H1 (cell line): ENCODE measurements at places on chromosomes 1 and 21. TPM values are rescaled to one million over a fixed set of nuclear protein-coding genes. Genes with fewer than 3 reads are reported as not detected.

DNA sequence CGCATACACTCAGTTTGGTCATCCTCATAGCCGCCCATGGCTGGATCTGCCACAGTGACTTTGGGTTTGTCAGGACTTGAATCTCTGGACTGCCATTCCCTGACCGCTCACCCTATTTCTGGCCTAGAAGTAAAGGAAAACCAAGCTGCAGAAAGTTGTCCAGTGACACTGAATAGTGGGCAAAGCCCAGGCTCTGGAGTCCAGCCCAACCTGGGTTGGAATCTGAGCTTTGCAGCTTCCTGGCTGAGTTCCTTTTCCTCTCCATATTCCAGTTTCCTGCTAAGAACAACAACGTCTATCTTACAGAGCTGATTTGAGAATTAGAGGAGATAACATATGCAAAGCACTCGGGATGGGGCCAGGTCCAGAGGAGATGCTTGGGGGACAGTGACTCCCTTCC, 15.6 kb upstream of the EIF4G3 start:
- DNase-seq = no peak

GRCh38 chr21:18608226-18608625, 204.6 kb upstream of the TMPRSS15 start:
- no peak for DNase-seq

- DNase-seq = no peak
These were observed 10.9 kb upstream of the METTL25B start for GRCh38 chr1:156717351-156717750.

DNA sequence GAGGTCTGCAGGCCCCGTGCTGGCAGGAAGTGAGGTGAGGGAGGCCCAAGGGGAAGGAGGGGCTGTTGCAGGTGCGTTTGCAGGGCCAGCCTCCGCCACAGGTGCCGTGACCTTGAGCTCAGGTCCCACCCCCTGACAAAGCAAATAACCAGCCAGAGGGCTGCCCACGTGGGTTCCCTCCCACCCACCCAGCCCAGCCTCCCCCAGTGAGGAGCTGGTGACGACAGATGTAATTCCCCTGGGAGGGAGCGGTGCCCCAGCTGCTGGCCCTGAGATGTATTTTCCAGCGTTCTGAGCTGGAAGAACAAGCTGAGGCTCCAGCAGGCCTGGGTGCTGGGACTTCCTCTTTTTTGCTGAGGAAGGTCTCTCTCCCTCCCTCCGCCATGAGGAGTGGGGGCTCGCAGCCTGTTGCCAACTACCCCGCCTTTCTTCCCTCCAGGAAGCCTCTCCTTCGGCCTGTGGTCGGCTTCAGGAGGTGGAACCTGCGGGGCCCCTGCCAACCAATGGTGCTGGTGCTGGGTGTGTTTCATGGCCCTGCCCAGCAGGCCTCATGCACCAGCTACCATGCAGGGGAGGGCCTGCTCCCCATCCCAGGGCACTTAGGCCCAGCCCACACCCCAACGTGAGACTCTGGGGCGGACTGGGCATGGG, 153.2 kb downstream of the PRDM16 start:
- DNase-seq = no peak

GRCh38 chr1:230957580-230957989, 21.1 kb downstream of the TTC13 start:
- no peak for DNase-seq

GRCh38 chr1:37813529-37814145, 5.6 kb upstream of the YRDC start:
- DNase-seq = no peak

Gene TMEM269
- total RNA-seq = 0.35 and 0.61 TPM in 2 replicates
